Kidney (tissue), 22 donors: ENCODE measurements at places on chromosomes 16 and 17. TPM values are rescaled to one million over a fixed set of nuclear protein-coding genes. Genes with fewer than 3 reads are reported as not detected.

- H3K4me3 ChIP-seq, result no peak overlapping the region
- H3K4me1 ChIP-seq, result no peaks in the 10 kb centered on the region
- H3K27ac ChIP-seq, result no peak overlapping the region
- DNase-seq, result no peak
These were observed 25.4 kb downstream of the PELP1 start for GRCh38 chr17:4678448-4679026.

- no peaks in the 10 kb centered on the region for H3K27me3 ChIP-seq
- no peaks in the 10 kb centered on the region for H3K36me3 ChIP-seq
- DNase-seq, result peak; percentile 61
- no peak overlapping the region for H3K4me3 ChIP-seq
- H3K4me1 ChIP-seq, result peaks cover 5% of the 10 kb centered on the region
These were observed 13.4 kb upstream of the TAC4 start for GRCh38 chr17:49861150-49861884.

APOH gene
- not detected for total RNA-seq

DNA sequence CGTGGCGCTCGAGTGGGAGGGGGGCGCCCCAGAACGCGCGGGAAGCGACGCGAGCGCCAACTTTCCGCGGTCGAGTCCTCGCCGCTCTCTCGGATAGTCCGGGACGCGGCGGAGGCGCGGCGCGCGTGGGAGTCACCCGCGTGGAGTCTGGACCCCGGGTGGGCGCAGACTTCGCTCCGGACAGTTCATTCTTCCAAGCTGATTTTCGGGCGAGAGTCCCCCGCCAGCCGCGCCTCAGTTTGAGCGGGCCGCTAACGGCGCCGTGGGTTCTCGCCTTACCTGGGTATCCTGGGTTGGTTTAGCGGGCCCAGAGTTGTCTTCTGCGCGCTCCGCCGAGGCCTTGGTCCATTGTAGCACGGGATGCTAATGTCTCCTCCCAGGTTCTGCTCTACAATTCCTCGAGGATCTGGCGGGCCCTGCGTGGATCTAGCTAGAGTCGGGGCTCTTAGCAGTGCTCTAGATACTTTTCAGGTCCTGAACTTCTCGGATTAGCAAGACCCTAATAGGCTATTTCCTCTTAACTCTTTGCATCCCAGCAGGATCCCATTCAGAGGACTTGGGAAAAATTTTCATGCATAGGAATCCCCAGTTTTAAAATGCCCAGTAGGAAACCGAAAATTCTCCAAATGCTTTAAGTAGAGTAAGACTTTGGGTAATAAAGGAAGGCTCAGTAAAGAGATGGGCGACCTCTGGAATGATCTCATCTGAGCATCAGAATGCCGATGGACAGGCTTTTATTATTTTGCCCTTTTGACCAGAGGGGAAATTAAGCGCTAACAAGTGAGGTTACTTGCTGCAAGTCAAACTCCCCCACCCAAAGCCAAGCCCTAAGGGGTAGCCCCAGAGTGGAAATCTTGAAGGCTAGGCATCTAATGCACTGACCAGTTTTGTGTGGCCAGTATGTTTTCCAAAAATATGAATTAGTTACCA is 537 bp upstream of the GJC1 start:
- no peaks in the 10 kb centered on the region for H3K27me3 ChIP-seq
- no peak overlapping the region for H3K27ac ChIP-seq
- peak; percentile 71 for DNase-seq
- no peaks in the 10 kb centered on the region for H3K4me1 ChIP-seq

- H3K4me3 ChIP-seq, result no peak within 1 kb of the TSS
- peak; percentile 88 for DNase-seq
- H3K4me1 ChIP-seq, result peaks cover 3% of the 10 kb centered on the region
- H3K36me3 ChIP-seq, result no peaks in the 10 kb centered on the region
- peak within 1 kb of the TSS; percentile 23 for H3K27ac ChIP-seq
- H3K27me3 ChIP-seq, result peaks cover 23% of the 10 kb centered on the region
These were observed at the start of gene CNTNAP1 for GRCh38 chr17:42681976-42682721. Gene CNTNAP1, plus strand, starts transcription at chr17:42682531. Its CDS starts 299 bp downstream, at chr17:42682830.

GRCh38 chr17:3903881-3904290 is 11.0 kb upstream of the CAMKK1 start:
- H3K27ac ChIP-seq, result no peak overlapping the region
- no peaks in the 10 kb centered on the region for H3K36me3 ChIP-seq
- H3K4me3 ChIP-seq, result no peak overlapping the region
- no peaks in the 10 kb centered on the region for H3K4me1 ChIP-seq

DNA sequence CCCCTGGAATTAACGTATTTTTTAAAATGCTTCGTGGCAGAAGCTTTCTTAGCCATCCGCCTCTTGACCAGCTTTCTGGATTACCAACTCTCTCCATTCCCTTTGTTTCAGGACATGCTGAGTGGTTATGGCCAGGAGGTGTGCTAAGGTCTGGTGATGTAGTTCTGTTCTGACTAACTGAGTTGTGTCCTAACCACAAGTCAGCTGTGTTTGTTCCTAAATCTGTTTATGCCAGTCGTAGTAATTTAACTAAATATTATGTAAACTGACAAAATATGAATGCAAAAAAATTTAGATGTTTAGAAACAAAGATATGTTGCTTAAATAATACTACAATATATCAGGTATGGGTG is 61.6 kb downstream of the MRTFB start:
- H3K27ac ChIP-seq, result no peak overlapping the region
- H3K4me1 ChIP-seq, result peaks cover 2% of the 10 kb centered on the region
- no peak for DNase-seq

DNA sequence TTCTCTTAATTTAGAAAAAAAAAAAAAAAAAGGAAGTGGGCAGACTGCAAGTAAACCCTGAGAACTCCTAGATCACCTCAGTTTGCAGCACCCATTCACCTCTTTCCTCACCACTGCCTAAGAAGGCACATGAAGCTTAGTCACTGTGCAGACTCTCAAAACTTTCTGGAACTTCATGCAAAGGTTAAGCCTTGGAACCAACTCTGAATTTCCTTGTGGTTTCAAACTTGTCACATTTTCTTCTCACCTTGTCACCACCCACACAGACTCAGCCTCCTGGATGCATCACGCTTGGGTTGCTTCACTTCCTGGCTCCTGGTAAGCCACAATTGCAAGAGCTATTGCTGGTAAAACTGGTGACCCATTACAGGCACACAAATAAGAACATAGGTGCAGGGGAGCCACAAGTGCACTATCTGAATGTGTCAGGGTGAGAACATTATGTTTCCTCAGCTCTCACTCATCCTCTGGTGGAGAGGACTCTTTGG is 15.0 kb upstream of the CPD start:
- no peaks in the 10 kb centered on the region for H3K27me3 ChIP-seq
- no peak overlapping the region for H3K4me3 ChIP-seq
- no peak overlapping the region for H3K27ac ChIP-seq
- H3K4me1 ChIP-seq, result no peaks in the 10 kb centered on the region
- no peaks in the 10 kb centered on the region for H3K36me3 ChIP-seq
- DNase-seq, result no peak
